ENCODE measurements at places on chromosomes 5 and 9.
A peak's percentile ranks its signal among the peaks of the same experiment; 100 is the strongest.

DNA sequence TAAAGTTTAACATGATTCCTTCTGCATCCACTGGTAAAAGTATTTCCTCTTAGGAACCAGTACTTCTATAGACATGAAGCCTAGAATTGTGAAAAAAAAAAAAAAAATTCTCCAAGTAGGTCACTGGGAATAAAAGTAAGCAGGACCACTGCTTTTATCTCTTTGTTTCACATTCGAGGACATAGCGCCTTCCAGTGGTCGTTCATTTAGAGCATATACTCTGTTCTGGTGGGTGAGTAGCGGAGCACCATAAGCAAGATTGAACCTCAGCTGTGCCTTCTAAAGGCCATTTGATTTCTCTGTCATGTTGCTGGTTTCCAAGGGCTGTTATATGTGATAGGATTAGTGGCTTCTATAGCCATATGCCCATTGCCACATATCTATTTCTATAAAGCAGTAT lies 393.1 kb downstream of the TMEM232 start:
- no peak for DNase-seq

- no peak for DNase-seq
These were observed 7.4 kb downstream of the CPEB4 start for GRCh38 chr5:173895401-173896165.

GRCh38 chr5:71895546-71895945 lies 176.5 kb downstream of the CARTPT start:
- DNase-seq: no peak

DNA sequence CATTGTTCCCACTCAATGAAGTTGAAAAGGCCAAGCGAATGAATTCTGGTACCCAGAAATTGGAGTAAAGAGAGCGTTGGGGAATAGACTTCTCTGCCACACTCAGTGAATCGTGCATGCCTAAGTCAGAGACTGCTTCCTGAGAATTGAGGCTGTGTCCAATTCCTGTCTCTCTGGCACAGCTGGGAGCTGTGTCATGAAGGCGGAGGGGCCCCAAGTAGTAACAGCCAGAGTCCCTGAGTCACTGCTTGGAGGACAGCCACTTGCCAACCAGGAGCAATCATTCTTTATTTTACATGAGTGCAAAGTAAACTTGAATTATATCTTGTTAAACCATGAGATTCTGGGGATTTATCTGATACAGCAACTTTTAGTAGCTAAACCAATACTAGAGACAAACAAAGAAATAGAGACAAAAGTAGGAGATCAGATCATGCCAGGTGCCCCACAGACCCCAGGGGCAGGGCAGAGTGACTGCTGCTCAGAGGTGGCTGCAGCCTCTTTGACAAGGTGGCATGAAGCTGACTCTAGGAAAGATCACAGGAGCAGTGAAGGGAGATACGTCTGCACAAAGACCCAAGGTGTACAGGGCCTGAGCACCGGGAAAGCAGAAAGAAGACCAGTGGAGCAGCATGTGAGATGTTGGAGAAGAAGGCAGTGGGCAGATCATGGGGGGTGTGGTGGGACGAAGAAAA lies 246.0 kb downstream of the GADD45G start:
- DNase-seq: no peak

DNA sequence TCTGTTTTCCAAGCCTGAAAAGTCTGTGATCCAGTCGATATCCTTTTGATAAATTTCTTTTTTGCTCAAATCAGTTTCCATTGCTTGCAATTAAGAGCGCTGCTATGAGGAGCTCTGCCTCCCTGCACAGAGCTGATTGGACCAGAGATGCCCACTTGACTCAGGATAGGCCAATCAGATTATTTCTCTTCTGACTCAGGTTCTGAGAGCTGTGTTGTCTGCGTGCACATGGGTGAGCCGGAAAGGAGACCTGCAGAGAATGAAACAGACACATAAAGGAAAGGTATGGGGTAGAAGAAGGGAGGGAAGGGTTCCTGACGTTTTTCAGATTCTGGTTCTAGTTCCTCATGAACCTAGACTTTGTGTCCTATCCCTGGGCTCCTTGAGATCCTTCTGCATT lies 15.8 kb upstream of the FABP6 start:
- no peak for DNase-seq

GRCh38 chr9:137626464-137626863 lies 7.7 kb downstream of the EHMT1 start:
- DNase-seq: no peak

- DNase-seq: no peak
These were observed 9.0 kb downstream of the TTLL11 start for GRCh38 chr9:122084026-122084675.

GRCh38 chr5:170297589-170298462 lies at the start of gene LCP2:
Gene LCP2, minus strand, starts transcription at chr5:170297777. Its CDS starts 166 bp downstream, at chr5:170297611.
- peak; percentile 46 for DNase-seq

DNA sequence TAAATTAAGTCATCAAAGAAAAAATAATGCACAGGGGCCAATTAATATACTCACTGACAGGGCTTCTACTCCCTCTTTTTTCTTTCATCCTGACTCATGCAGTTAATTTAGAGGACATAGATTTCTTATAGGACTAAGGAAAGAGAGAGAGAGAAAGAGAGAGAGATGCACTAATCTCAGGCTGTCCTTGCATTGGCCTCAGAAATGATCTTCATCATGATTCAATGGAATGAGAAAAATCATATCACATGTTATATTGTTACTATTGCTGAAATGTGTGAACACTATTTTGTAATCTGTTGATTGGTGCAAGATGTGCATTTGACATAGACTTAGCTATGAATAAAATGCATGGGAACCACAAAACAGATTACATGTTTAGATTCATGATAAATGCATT lies 608.3 kb upstream of the NUDT12 start:
- DNase-seq: no peak

DNA sequence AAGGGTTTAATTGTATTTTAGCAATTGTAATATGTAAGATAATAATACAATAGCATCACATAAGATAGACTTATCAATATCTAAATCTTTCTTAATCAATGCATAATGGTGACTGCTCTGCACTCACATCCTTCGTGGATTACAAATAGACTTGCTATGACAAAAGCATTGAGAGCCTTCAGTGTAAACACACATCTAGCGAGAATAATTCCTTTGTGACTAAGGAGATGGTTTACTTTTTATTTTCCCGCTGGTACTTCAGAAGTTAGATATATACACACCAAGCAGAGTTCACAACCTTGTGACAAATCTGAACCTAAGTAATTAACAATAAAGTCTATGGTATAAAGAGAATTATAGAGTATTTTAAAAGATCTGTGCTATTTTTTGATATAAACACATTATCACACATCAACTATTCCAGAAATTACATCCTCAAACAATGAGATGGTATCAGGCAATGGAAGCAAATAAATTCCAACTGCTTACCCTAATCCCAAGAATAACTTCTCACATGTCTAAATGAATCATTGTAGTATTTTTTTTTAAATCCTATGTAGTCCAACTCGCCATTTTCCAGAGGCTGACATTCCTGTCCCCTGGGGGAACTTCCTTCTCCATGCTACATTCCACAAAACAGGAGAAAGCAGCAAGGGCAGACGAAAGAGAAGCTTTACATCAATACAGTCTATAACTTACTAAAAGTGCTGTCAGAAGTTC lies 51.2 kb downstream of the MAPKAP1 start:
- DNase-seq: no peak

Measured in GM10248 (cell line).